G401 (cell line): ENCODE measurements at places on chromosomes 12 and 14.

- no peak for DNase-seq
These were observed 52.4 kb downstream of the DUSP6 start for GRCh38 chr12:89299931-89300330.

DNA sequence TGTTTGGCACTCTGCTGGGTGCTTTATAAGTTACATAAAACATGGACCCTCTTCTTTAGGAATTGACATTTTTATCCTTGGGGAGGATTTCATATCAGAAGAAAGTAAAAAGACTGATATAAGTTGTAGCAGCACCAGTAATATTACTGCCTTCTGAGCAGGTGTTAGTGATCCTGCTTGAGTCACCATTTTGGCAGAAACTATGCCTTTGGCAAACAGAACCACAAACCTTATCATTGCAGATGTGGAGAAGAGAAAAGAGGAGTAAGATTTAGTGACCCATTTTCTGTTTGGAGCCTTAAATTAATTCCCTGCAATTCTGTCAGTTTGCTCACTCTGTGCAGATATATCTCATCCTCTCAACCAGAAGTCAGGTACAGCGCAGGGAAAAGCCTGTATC lies 23.0 kb downstream of the ZNF410 start:
- DNase-seq = no peak

- no peak for DNase-seq
These were observed 117.2 kb downstream of the RFLNA start for GRCh38 chr12:124411953-124412645.

DNA sequence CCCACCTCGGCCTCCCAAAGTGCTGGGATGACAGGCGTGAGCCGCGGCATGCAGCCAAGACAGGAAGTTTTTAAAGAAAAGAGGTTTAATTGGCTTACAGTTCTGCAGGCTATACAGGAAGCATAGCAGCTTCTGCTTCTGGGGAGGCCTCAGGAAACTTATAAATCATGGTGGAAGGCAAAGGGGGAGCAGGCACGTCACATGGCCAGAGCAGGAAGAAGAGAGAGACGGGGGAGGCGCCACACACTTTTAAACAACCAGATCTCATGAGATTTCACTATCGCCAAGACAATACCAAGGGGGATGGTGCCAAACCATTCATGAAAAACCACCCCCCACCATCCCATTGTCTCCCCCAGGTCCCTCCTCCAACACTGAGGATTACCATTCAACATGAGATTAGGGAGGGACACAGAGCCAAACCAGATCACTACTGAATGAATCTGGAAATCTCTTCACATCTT lies 14.1 kb downstream of the CCDC63 start:
- no peak for DNase-seq

- no peak for DNase-seq
These were observed 590 bp downstream of the SCNN1A start for GRCh38 chr12:6374786-6375160.

- DNase-seq = no peak
These were observed 141.8 kb downstream of the VRK1 start for GRCh38 chr14:96938946-96939345.

DNA sequence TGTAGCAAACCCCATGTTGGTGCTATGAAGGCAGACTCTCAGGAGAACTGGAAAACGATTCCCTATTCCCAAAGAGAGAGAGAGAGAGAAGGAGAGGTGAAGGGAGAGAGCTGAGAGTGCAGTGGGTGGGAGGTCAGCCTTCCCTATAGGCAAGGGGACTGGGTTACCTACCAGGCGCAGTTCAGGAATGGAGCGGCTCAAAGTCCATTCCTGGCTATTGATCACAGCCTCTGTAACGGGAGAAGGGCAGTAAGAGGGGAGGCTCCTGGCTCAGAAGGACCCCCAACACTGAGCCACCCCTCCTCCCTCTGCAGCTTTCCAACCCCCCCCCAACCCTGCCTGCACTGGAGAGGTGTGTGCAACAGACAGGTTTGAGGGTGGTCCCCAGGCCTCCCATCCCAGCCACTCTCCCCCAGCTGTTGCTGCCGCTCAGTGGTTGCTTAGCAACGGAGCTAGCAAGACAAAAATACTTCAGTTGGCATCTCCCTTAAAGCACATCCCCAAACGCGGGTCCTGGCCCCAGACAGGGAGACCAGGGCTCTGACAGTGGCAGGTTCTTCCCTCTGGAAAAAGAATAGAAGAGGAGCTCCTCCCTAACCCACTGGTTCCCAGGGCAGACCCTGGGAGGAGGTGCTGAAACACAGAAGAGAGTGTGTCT lies 3.2 kb downstream of the AGAP2 start:
- no peak for DNase-seq

- DNase-seq = peak; percentile 92
These were observed at the start of gene ACRBP for GRCh38 chr12:6647083-6647604. ACRBP (minus strand) TSS chr12:6647432; CDS start chr12:6647366, 66 bp downstream.

- DNase-seq = no peak
These were observed 84.7 kb upstream of the SOX5 start for GRCh38 chr12:24034160-24034559.

GRCh38 chr12:116852303-116852702 lies 28.9 kb downstream of the HRK start:
- DNase-seq = no peak

GRCh38 chr14:66539034-66539433 lies 31.1 kb downstream of the GPHN start:
- DNase-seq = no peak
